Stimulated activated CD8-positive, alpha-beta memory T cell treated with anti-CD3 and anti-CD28 coated beads, Interleukin-2, amount 100 ng/mL, for 1 hour (primary cell): ENCODE measurements at places on chromosomes 5 and 9.

GRCh38 chr9:113591899-113592625 lies 128.5 kb downstream of the RGS3 start:
- DNase-seq: no peak

GRCh38 chr9:95980262-95981125 lies 105.0 kb downstream of the ERCC6L2 start:
- DNase-seq: no peak

- no peak for DNase-seq
These were observed 75.8 kb downstream of the OXCT1 start for GRCh38 chr5:41794471-41794870.

GRCh38 chr5:143057580-143057999 lies 287.4 kb downstream of the ARHGAP26 start:
- DNase-seq: no peak

- no peak for DNase-seq
These were observed 74.7 kb downstream of the HAPLN1 start for GRCh38 chr5:83645936-83646335.

DNA sequence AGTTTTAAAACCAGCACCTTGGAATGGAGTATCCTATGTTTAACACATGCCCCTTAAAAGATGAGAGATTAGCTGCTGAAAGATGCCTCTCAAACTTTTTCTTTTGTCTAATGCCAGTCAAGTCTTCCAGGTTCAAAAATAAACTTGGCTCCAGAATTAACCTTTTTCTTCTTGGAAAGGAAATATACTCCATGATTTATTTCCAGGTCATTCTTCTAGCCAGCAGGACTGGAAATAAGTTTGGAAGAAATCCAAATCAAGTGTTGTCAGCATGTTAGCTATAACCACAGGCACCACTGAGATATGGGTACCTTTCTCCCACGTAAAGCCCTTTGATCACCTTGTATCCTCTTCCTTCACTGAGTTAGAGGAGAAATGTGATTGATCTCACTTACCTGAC lies 56.1 kb downstream of the NLN start:
- DNase-seq: no peak

- no peak for DNase-seq
These were observed 200.9 kb downstream of the SLIT3 start for GRCh38 chr5:169099801-169100734.

DNA sequence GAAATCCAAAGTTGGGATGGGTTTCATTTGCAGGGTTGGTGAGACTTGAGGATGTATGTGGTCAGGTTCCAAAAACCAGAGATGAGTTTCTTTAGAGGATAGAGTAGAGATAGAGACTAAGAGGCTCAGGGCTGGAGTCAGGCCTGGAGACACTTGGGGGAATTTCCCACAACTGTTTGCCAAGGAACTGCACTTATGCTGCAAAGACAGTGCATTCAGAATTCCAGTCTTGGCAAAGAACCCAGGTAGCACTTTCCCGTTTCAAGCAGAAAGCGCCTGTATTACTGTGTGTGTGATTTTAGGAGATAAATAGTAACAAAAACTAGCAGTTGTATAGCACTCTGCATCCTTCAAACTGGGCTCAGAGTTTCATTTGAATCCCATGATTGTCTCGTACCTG lies 55.4 kb downstream of the SNCAIP start:
- DNase-seq: no peak

DNA sequence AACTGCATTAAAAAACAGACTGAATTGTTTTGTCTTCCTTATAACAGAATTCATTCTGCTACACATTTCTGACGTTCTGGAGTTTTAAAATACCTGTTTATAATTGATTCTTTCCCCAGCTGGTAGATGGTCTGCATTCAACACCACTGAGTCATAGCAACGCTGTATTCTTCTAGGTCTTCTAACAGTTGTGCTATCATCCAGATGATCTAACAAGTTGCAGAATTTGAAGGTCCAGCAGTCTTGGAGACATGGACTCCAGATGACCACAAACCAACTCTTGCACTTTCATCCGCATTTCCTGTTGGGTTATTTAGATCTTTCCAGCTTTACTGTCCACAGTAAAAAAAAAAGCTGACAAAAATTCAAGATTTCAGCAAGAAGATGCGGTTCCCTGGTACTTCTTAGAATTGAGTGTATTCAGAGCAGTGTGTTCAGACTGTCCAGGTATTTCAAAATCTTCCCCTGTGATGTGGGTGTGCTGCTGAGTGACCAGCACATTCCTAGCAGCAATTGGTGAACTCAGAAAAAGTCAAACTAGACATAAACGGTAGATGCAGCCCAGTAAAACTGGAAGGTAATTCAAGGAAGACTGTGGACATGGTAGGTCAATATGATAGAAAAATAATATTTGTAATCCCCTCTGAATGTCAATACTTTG lies 50.2 kb downstream of the CSNK1A1 start:
- DNase-seq: no peak

DNA sequence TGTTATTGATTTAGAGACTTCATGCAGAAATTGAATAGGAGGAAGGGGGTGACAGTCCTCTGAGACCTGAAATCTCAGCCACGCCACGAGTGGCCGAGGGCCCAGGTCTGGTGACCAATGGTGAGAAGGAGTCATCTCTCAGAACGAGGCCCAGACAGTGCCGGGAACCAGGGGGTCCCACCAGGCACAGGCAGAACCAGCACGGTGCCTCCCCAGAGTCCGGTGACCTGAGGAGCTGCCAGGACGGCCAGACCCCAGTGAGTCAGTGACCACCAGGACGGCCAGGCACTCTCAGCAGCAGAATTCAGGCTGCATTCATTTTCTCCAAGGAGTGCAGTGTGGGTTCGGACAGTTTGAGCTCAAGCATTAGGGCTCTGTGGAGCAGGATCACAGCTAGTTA lies 43.8 kb upstream of the NKD2 start:
- no peak for DNase-seq

DNA sequence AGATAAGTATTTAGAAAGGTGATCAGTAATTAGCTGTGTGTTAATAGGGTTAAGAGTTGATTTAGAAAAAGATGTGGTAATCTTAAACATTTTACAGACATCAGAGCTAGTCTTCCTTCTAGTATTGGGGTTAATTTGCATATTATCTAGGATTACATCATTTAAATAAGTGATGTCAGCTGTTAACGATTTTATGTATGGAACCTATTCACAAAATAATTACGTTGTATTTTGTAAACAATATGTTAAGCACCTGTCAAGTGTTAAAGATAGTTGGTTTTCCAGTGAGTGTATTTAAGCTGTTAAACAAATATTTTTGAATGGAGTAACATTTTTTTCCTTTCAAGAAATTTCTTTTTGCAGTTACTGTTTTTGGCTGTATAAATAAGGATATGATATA lies 2.2 kb downstream of the DCP2 start:
- DNase-seq: no peak

DNA sequence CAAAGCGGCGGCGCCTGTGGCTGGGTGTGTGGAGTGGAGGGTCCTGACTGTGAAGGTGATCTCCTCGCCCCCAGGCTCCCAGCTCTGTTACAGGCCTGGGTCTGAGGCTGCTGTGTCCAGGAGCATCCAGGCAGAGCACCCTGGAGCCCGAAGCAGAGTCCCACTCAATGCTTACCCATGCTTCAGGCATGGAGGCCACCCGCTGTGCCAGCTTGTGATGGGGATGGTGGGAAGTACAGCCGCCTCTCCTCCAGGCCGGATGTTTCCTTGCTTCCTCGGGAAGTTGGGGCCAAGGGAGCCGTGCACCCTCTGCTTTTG lies 255.9 kb upstream of the IRX1 start:
- no peak for DNase-seq

DNA sequence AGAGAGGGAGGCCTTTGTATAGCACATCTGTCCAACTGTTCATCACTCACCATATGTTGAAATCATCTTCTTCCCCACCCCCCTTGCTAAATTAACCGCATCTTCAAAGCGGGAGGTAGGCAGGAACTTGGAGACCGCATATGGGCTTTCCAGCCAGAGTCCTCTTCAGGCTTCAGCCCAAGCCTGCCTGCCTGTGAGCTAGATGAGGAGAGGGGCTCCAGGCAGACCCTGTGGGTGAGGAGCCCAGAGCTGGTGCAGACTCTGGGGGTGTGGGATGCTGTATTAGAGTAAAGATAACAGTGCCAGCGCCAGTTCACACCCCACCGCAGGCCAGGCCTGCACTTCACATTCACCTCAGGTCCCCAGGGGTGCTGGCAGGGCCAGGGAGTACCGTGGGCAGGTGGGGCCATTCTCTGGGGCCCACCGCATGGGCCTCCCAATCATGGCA lies 16.2 kb downstream of the PRRC2B start:
- no peak for DNase-seq

GRCh38 chr9:115615000-115615401 lies 497.0 kb upstream of the TNC start:
- DNase-seq: no peak
